Peyer's patch (tissue), 4 donors: ENCODE measurements at places on chromosomes 1 and 21.
A peak's percentile ranks its signal among the peaks of the same experiment; 100 is the strongest.

GRCh38 chr1:66355756-66356155 lies 178.2 kb upstream of the SGIP1 start:
- no peak for DNase-seq

DNA sequence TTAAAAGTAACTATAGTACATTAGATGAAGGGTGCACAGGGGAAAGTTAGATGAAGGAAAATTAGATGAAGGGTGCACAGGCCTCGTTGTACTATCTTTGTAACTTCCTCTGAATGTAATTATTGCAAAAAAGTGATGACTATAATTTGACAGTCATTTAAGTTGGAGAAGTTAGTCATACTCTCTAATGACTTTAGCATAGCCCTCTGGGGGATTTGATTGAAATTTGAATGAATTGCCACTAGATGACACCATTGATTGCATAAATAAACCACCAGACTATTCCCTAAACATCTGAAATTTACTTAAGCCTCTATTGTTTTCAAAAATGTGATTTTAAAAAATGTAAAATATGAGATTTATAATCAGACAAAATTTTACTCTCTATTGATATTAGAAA lies 102.6 kb downstream of the TPR start:
- DNase-seq, result no peak

DNA sequence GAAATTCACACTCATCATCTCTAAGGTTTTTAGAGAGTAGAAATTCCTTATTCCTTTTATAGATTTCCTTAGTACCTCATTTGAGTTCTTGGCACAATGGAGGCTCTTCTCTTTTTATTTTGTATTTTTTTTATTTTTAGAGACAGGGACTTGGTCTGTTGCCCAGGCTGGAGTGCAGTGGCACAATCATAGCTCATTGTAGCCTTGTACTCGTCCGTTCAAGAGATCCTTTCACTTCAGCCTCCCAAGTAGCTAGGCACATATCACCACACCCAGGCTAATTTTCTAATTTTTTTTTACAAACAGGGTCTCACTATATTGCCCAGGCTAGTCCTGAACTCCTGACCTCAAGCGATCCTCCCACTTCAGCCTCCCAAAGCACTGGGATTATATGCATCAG lies 29.6 kb downstream of the RGL1 start:
- no peak for DNase-seq

DNA sequence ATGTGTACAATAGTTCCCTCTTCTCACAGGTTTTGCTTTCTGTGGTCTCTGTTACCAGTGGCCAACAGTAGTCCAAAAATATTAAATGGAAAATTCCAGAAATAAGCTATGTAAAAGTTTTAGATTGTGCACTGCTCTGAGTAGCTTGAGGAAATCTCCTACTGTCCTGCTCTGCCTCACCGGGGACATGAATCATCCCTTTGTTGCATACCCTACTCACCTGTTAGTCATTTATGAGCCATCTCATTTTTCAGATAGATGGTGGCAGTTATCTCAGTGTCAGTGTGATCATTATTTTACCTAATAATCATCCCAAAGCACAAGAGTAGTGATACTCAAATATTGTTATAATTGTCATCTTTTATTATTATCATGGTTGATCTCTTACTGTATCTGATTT lies 688.1 kb downstream of the PLA2G4A start:
- no peak for DNase-seq

DNA sequence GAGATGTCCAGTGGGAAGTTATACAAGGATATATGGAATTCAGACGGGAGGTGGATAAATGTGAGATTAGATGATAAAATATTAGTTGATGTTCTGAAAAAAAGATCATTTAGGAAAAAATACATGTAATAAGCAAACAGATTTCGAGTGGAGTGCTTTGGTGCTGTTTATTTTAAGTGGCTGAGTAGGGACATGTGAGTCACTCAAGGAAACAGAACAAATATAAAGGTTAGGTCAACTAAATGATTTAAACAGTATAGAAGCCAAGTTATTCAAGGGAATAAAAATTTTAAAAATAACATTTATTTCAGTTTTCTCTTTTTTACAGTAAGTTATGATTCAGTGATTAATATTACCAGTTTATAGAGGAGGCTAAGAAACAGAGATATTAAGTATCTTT lies 1046.7 kb upstream of the B3GALT2 start:
- DNase-seq, result no peak

- no peak for DNase-seq
Measured at GRCh38 chr1:21909787-21910503, 27.2 kb downstream of the HSPG2 start.

DNA sequence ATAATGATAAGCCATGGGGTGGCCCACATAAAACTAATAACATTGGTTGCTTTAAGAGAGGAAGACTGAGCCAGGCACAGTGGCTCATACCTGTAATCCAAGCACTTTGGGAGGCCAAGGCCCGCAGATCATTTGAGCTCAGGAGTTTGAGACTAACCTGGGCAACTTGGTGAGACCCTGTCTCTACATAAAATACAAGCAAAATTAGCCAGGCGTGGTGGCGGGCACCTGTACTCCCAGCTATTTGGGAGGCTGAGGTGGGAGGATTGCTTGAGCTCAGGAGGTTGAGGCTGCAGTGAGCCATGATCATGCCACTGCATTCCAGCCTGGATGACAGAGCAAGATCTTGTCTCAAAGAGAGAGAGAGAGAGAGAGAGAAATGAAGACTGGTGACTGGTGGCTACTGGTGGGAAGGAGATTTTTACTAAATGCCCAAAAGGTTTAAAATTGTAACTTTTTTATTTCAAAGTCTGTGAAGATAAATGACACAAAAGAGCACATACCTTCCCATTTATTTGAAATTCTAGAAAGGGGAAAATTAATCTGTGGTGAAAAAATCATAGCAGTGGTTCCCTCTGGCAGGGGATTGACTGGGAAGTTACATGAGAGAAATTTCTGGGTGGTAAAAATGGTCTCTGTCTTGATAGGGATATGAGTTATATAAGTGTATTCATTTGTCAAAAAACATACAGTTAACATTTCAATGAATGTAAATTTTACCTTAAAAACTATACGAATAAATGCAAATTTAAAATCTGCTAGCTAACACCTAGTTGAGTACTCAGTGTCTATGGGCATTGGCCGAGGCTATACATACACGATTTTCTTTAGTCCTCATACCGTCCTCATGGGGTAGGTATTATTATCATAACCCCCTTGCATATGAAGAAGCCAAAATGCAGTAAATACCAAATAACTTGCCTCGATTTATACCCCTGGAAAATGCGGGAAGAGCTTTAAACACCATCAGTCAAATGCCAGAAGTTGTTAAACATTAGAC lies 2.2 kb upstream of the NBPF1 start:
- DNase-seq, result peak; percentile 20

DNA sequence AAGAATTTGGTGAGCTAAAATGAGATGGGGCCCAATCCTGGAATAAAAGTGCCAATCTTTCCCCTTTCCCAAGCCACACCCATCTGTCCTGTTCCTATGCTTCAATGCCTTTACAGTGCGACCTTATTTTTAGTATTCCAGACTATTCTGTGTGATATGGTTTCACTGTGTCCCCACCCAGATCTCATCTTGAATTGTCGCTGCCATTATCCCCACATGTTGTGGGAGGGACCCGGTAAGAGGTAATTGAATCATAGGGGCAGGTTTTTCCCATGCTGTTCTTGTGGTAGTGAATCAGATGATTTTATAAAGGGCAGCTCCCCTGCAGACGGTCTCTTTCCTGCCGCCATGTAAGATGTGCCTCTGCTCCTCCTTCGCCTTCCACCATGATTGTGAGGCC lies 129.3 kb upstream of the KIF26B start:
- DNase-seq, result no peak

DNA sequence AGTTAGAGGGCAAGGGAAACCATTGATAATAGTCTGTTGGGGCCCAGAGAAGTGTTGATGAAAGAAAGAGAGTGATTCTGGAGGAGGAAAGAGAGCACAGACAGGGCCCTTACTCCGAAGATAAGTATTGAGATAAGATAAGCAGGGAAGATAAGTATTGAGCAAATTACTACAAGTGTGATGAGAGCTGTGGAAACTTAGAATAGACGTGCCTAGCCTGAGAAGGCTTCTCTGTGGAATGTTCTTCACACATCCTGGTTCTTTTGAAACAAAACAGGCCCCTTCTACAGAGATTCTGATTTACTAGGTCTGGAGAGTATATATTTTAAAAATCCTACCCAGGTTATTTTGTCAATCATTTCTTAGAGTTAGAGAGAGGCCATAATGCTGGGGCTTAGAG lies 26.4 kb downstream of the FNBP1L start:
- DNase-seq, result no peak

- peak; percentile 52 for DNase-seq
Measured at GRCh38 chr1:162213281-162213912, 143.9 kb downstream of the NOS1AP start.

- DNase-seq, result no peak
Measured at GRCh38 chr1:29708796-29709703, 472.7 kb downstream of the PTPRU start.

GRCh38 chr21:26140164-26140579 lies 30.4 kb downstream of the APP start:
- DNase-seq, result peak; percentile 56

DNA sequence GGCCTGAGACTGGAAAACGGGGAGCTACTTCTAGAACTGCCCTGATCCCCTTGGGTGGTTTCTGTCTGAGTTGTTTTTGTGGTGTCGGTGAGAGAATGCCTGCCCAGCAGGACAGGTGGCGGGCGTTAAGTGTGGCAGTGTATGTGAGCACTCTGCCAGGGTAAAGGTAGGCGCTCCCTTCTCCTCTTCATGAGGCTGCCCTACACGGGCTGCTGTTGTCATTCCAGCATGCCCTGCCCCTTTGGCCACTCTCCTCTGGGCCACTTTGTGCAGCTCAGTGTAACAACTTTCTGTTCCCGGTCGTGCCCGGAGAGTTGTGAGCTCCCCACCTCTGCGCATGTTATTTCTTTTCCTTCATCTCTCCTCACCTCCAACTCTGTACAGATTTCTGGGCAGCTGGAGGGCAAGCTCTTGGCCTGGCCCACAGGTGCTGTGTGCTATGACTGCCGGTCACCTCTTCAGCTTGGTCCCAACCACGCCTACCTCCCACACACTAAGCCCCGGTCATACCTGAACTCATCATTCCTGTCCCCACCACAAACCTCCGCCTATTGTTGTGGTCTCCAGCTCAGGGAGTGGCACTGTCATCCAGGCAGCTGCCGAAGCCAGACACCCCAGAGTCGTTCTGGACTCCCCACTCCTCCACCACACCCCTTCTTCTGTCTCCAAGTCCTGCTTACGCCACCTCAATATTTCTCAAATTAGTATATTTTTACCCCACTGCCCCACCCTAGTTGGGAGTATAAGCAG lies 69.0 kb downstream of the GADD45A start:
- no peak for DNase-seq

GRCh38 chr1:179151908-179152682 lies 70.2 kb downstream of the TOR3A start:
- no peak for DNase-seq

DNA sequence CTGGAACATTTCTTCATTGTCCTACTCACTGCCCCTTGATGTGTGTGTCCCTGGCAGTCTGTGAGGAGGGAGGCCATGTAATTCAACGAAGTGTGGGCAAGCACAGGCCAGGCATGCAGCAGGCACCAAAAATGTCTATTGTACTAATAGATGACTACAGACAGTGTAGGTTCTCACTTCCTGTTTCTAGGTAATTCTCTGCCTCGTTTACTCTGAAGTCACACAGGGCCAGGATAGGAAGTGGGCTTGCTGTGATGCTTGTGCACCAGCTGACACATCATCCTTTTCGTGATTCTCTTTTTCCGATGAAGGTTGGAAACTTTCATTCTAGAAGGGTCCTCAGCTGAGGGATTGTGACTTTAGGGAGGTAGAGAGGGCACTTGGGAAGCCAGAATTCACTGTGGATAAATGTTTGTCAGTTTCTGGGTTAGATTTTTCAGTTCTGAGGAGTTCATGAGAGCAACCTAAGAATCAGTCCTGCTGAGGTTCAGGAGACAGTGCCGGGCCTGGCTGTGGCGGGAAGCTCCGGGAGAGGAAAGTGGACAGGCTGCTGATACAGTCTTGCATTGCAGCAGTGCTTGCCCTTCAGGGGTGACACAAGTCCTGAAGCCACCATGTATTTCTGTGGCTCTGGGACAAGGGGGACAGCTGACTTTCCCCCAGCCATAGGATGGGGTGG lies 4.3 kb upstream of the CSF1 start:
- no peak for DNase-seq

GRCh38 chr1:64173336-64173940 lies 30.0 kb upstream of the UBE2U start:
- DNase-seq, result no peak

- peak; percentile 28 for DNase-seq
Measured at GRCh38 chr1:89607156-89607555, 25.8 kb upstream of the LRRC8C start.

DNA sequence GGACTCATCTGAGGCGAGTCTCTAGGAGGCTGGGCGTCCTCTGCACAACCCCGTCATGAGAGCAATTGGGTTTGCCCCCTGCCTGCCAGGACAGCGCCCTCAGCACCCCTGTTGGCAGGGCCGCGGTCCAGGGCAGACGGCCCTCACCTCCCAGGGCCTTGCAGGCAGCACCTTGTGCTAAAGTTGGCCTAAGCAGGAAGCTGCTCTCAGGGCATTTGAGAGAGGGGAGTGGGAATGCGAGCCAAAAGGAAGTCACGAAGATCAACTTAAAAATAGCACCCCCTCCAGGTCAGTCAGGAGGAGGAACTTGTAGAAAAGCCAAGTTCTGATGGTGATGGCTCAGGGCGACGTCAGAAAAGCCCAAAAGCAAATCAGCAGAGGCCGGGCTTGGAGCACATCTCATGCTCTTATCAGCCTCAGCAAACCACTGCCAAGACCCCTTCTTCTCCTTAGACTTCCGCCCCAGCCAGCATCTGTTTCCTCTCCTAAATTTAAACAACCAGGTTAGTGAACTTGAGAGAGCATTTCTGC lies 12.6 kb upstream of the ADORA3 start:
- no peak for DNase-seq

GRCh38 chr1:201614262-201615015 lies 75.5 kb downstream of the NAV1 start:
- no peak for DNase-seq

GRCh38 chr1:155989242-155990004 lies 11.1 kb upstream of the ARHGEF2 start:
- DNase-seq, result peak; percentile 85

- DNase-seq, result no peak
Measured at GRCh38 chr1:71170925-71171324, 90.1 kb upstream of the ZRANB2 start.

- DNase-seq, result no peak
Measured at GRCh38 chr1:43781574-43781973, 74.2 kb downstream of the ST3GAL3 start.
